ENCODE measurements at places on chromosomes 2 and 18. TPM values are rescaled to one million over a fixed set of nuclear protein-coding genes. Genes with fewer than 3 reads are reported as not detected.

Gene DUSP2
- 2.3 TPM for total RNA-seq

Gene LIMS4
- total RNA-seq = 37.7 TPM

Gene CACNB4
- 0.43 TPM for total RNA-seq

Gene ALLC
- not detected for total RNA-seq

Gene HOXD3
- total RNA-seq = 14.5 TPM

Gene LYPD6B
- 3.0 TPM for total RNA-seq

Gene TUBB8B
- total RNA-seq = 0.32 TPM

Gene COL6A3
- total RNA-seq = 1,329 TPM

Gene ANKRD44
- 7.7 TPM for total RNA-seq
